ENCODE measurements at places on chromosomes 5 and 9. TPM values are rescaled to one million over a fixed set of nuclear protein-coding genes. Genes with fewer than 3 reads are reported as not detected.

ORM2 gene
- total RNA-seq: not detected

SPINK4 gene
- not detected for total RNA-seq

PCDHGB1 gene
- 0.60 TPM for total RNA-seq

CCDC183 gene
- not detected for total RNA-seq

TAL2 gene
- total RNA-seq: not detected

LECT2 gene
- not detected for total RNA-seq

INSYN2B gene
- 34.2 TPM for total RNA-seq

OR13F1 gene
- total RNA-seq: not detected

PCDHGA6 gene
- 0.73 TPM for total RNA-seq

CERT1 gene
- 11.0 TPM for total RNA-seq

HMGXB3 gene
- total RNA-seq: 34.8 TPM

Measured in mammary microvascular endothelial cell (primary cell).